ENCODE measurements at places on chromosomes 16 and 17.

DNA sequence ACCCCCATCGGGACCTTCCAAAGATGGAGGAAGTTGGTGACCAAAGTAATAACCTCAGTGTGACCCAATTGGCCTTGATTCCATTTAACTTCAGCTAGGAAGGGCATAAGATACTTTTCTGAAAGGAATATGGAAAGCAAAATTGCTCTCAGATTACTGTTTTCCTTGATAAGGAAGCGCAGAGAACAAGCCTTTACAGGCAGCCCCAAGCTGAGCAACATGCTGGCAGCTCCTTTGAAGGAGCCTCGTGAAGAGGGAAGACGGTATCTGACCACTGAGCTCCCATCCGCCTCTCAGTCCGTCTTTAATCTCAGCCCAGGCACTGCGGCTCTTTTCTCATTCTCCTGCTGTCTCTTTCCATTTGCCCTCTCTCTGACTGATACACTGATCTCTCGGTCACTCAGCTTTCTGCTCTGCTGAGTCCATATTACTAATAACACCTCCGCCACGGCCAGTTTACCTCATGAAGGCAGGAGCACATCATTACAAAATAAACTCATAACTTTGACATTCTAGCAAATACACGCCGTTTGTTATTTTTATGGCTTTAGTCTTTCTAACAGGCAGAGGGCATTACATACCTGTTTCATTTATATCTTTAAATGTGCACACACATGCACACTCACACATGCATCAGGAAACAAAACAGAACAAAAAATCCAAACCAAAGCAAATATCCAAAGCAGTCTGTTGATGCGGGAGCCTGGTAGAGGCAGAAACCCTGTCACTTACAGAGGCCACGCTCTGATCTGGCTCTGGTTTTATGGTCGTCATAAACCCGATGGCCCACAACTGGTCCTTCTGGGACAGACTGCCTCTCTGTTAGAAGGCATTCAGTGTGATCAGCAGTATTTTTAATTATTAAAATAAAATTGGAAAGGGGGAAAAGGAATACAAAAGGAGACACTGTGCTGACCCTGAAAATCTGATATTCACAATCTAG, 183.2 kb downstream of the AATF start:
- DNase-seq = no peak

- DNase-seq = no peak
These were observed 533.2 kb upstream of the CDH5 start for GRCh38 chr16:65833171-65833871.

DNA sequence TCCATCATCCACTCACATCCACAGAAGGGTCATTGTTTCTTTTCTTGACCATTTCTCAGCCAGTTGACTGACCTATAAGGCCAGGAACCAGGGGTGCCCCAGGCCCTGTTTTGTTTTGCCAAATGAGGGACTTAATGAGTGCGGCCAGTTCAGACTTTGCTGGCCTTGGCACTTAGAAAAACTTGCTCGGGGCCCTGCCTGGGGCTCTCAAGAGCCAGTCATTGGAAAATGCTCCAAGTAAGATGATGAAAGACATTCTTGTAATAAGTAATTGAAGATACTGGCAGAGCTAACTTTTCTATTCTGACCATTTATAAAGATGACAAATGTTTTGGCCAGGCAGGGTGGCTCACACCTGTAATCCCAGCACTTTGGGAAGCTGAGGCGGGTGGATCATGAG, 29.0 kb upstream of the CLEC18B start:
- DNase-seq = no peak

GRCh38 chr17:71922439-71922838, 198.4 kb upstream of the SOX9 start:
- DNase-seq = no peak

DNA sequence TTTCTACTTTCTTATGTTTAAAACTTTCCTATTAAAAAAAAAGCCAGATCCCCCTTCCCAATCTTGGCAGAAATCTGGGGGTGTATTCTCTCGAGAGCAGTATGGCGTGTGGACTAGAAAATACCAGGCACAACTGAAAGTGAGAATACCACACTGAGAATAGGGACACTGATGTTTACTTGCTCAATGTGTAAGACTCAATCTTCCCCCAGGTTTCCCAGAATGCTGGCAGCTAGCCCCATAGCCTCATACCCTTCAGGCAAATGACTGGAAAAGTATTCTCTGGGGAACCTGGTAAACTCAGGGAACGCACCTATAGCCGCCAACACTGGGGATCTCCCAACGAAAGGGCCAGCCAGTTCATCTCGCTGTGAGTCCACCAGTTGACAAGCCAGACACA, 15.3 kb downstream of the ZZEF1 start:
- DNase-seq = no peak
